ENCODE measurements at places on chromosomes 5 and 9.

DNA sequence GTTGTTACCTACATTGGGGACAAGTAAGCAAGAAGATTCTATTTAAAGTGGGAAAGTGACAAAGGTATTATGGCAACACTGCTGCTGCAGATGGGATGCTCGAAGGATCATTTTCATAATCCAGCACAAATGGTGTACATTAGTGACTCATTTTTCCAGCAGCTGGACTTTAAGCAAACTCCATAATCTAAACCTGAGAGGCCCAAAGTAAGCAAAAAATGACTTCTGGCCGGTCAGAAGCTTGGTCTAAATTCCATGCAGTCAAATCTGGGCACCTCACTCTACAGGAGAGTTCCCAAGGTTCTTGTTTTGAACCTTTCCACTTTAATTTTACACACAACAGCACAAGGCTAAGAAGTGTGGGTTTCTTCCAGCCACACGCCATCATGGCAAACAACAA is 43.6 kb upstream of the TRAF1 start:
- DNase-seq, result no peak

DNA sequence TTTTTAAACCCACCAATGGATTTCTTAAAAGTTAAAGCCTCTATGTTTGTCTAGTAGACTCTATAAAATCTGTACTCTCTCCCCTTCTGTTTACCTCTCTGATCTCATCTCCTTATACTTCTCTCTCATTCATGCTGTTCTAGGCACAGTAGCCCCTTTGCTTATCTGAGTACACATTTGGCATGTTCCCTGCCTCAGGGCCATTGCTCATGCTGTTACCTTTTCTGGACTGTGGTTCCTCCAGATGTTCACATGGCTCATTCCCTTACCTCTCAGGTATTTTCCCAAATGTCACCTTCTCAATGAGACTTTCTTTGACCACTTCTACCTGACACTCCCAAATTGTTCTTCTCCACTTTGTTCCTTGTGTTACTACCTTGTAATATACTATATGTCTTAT is 176.1 kb downstream of the CWC27 start:
- DNase-seq, result no peak

DNA sequence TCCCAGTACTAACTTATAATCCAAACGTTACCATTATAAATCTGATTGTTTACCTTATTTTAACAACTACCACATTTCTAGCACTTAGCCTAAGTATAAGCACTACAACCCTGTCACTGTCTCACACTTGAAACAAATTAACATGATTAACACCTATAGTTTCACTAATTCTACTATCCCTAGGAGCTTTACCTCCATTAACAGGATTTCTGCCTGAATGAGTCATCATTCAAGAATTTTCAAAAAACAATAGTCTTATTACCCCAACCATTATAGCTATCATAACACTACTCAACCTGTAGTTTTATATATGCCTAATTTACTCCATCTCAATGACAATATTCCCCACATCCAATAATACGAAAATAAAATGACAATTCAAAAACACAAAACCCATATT is 89.6 kb downstream of the INSL6 start:
- no peak for DNase-seq

GRCh38 chr5:87912419-87912818 is 356.2 kb downstream of the TMEM161B start:
- DNase-seq, result no peak

GRCh38 chr5:2917093-2917492 is 165.6 kb upstream of the IRX2 start:
- no peak for DNase-seq

- DNase-seq, result no peak
These were observed 242.8 kb downstream of the CDK5RAP2 start for GRCh38 chr9:120337131-120337530.

DNA sequence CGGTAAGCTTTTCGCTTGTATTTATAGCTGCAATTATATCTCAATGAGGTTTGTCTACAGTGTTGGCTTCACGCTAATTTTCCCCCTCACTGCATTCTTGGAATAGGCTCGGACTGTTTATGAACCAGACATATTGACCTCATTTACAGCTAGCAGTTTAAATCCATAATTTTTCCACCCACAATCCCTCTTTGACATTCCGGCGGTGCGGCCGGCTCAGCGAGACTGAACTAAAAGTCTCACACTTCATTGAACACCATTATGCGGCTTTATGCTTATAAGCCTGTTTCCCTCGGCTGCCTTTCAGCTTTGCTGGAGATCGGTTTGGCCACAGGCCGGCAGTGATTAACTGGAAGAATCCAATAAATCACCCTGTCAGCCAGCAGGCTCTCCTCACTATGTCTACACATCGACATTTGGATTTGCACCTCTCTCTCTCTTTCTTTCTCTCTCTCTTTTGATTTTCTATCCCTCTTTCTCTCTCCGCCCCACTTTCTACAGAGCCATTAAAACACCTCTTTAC is 315.0 kb upstream of the TLE4 start:
- peak; percentile 19 for DNase-seq

GRCh38 chr5:149959406-149960236 is 937 bp upstream of the SLC26A2 start:
- DNase-seq, result peak; percentile 72

- no peak for DNase-seq
These were observed 719 bp downstream of the MIGA2 start for GRCh38 chr9:129036923-129037766.

- DNase-seq, result no peak
These were observed 13.6 kb upstream of the GARNL3 start for GRCh38 chr9:127250896-127251391.

GRCh38 chr5:133457439-133458355 is 154.6 kb downstream of the FSTL4 start:
- no peak for DNase-seq

DNA sequence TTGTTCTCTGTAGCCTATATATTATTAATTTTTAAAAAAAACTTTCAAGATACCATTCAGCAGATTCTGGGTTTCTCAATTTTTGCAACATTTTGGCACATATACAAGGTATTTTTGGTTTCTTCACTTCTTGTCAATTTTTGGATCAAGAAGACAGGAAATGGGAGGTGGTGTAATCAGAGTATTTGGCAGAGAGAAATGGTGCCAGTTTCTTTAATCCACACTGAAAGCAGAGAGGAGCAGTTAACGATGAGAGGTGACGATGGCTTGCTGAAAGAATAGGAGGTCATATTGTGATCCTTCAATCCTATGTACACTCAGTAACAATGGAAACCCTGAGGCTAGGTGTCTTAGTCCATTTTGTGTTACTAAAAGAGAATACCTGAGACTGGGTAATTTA is 16.4 kb downstream of the NNT start:
- DNase-seq, result no peak

DNA sequence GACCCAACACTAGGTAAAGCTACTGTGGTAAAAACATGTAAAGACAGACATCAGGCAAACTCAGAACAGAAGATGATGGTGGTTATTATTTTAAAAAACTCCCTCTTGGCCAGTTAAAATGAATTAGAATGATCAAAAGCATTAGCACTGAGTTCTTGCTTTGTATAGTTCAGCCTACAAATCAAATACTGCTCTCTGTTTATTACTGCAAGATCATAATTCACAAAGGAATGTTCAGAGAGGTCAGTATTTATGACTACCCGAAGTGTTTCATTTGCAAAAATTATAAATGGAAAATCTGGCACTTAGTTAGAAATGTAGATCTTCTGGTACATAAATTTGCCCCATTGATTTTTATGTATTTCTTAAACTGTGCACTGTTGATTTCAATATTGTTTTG is 140.3 kb upstream of the PPP2R2B start:
- DNase-seq, result no peak

GRCh38 chr5:137126829-137127228 is 372.3 kb downstream of the SPOCK1 start:
- DNase-seq, result no peak

- no peak for DNase-seq
These were observed 510.3 kb upstream of the KLF4 start for GRCh38 chr9:107999890-108000289.

DNA sequence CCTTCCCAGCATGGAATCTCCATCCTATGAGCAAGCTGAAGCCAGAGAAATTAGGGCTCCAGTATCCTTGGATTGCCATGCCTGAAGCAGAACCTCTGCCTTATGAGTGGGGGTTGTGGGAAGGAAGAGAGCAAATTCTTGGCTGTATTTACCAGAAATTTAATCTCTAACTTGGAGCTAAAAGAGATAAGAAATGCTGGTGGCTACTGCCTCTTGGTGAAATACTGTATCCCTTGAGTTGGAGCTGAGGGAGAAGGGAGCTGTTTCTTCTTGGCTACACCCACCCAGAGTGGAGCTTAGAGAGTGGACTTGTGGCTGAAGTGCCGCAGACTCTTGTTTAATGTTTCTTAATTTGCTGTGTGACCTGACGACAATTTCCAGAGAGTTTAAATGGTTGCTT is 447.3 kb downstream of the ARHGEF28 start:
- no peak for DNase-seq

DNA sequence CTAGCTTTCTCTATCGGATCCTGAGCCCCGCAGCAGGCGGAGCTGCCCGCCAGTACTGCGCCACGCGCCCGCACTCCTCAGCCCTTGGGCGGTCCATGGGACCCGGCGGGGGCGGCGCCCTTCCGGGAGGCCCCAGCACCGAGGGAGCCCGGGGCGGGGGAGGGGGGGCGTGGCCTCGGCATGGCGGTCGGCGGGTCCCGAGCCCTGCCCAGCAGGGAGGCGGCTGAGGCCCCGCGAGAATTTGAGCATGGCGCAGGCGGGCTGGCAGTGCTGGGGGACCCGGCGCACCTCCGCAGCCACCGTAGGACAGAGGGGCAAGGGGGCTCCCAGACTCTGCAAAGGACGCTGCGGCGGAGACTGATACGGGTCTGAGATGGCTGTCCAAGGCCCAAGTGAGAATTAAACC is 6.8 kb downstream of the ZDHHC11B start:
- DNase-seq, result no peak

- no peak for DNase-seq
These were observed 78.7 kb upstream of the ACTBL2 start for GRCh38 chr5:57561231-57561842.

DNA sequence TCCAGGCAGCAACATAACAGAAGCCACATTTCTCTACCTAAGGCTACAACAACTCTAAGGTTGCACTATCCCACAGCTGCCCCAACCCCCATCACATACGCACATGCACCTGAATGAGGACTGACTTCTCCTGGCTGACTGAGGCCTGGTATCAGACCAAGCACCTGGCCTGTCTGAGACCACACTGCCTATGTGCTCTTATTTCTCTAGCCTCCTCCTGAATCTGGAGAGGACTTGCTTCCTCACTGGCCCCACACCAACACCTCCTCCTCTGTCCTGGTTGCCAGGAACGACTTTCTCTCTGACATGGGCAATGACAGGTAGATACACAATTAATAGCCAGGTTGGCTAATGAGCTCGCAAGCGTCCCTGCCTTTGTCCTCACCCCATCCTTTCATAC is 14.9 kb upstream of the VDAC1 start:
- DNase-seq, result no peak

GRCh38 chr5:5419291-5420210 is 2.9 kb upstream of the ICE1 start:
- peak; percentile 51 for DNase-seq

DNA sequence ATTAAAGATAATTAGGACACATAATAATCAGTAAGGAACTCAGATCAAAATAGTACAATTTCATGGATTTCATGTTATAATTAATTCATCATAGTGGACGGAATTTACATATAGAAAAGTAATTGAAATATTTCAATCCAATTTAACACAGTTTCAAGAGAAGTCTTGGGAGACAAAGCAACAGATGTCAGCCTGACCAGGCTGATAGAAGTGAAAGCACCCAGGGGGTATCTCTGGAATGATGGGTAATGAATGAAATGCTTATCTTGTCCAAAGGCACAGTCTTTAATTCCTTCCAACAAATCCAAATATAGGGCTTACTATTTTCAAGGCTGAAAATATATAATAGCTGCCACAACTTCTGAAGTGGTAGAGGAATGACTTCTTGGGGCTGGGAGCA is 629.3 kb upstream of the RGMB start:
- no peak for DNase-seq

DNA sequence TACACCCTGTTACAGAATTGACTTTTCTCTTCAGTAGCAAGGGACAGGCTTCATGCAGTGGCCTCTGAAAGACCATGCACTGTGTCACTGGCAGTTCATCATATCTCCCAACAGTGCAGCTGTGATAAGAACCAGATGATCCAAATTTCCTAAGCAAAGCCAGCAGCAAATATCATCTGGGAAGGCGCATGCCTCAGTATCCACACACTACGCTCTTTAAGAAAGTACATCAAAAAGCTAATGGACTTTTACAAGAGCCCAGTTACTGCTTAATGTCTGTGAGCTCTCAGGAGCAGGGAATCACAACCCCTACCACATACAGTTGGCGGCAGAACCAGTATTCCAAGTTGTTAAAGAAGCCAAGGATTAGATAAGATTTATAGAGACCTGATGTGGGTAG is 25.1 kb downstream of the ADAMTSL1 start:
- no peak for DNase-seq

- no peak for DNase-seq
These were observed 54.1 kb downstream of the PRRC1 start for GRCh38 chr5:127571314-127572131.

- no peak for DNase-seq
These were observed 12.0 kb downstream of the HIGD2A start for GRCh38 chr5:176400382-176401156.

DNA sequence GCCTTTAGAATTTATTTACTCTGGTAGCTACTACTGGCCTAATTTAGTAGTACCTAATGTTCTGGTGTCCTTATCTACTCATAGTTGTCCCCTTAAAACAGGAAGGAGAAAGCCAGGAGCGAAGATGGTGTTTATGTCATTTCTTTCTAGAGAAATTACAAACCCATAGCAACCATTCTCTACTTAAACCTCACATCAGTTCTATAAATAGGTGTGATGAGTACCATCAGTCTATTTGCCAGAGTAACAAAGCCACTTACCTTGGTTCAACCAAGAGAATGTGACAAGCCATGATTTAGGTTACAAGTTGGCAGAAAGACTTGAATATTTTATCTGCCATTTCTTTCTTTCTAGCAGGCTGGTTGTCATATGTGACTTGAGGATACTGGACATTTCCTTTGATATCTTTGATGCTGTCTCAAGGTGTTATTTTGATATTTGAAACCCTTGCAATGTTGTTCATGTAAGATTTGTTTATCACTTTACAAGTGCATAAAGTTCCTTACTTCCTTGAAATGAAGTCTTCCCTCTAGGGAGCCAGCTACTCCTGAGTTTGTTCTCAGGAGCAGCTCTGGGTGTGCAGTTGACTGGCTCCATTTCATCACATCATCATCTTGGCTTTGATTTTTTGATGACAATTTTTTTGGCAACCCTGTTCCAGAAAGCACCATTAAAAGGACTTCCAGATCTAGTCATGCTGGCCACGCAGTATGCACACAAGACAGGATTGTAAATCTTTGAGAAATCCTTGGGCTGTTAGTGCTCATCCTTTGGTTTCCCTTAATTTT is 286.8 kb downstream of the ARHGAP26 start:
- DNase-seq, result no peak

Measured in pons (tissue), 1 donor.